ENCODE measurements at places on chromosomes 16 and 17. TPM values are rescaled to one million over a fixed set of nuclear protein-coding genes. Genes with fewer than 3 reads are reported as not detected.

DNA sequence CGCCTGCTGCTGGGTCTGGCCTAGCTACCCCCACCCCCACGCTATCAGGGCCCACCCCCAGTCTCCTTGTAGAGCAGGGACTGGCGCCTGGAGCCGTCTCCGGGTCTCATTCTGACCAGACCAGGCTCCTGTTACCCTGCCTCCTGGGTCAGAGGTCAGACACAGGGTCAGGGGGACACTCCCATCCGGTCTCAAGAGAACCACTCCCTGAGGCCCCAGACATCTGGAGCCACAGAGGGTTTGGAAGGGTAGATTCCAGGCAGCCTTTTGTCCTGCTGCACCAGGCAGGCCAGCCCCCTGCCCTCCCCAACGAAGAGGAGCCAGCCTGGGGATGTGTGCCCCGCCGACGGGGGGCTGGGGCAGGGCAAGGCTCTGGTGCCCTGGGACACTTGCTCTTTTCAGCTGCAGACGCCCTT is 944 bp upstream of the WFIKKN1 start:
- DNase-seq, result no peak

GRCh38 chr16:1933097-1933661 is 9.8 kb downstream of the MSRB1 start:
- DNase-seq, result no peak

DNA sequence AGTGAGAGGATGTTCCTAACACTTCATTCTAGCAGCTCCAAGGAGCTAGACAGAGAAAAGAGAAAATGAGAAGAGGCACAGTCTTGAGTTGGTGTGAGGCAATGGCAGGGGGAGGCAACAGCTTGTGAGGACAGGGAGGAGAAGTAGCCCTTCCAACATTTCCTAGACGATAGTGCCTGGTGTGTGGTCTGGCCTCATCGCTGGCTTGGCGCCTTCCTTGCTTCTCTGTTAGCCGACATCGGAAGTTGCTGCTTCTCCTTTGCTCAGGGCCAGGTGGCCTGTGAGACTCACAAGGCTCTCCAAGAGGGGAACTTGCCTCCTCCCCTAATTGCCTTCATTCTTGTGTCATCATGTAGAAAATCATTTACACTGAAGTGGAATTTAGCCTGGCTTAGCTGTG is 208.7 kb downstream of the MAP2K4 start:
- peak; percentile 31 for DNase-seq

GRCh38 chr16:72244853-72245252 is 72.9 kb upstream of the PMFBP1 start:
- no peak for DNase-seq

The KRT17 gene
- total RNA-seq, result 253 TPM

The TEX14 gene
- under 0.01 TPM for total RNA-seq

Measured in tongue (tissue), 3 donors.